Stimulated activated CD4-positive, alpha-beta T cell treated with anti-CD3 and anti-CD28 coated beads, Interleukin-1b, Interleukin-23, amount 100 ng/mL, for 4 hours (primary cell): ENCODE measurements at places on chromosomes 4 and X.

GRCh38 chrX:72097098-72097497, 34.6 kb downstream of the RTL5 start:
- no peak for DNase-seq

DNA sequence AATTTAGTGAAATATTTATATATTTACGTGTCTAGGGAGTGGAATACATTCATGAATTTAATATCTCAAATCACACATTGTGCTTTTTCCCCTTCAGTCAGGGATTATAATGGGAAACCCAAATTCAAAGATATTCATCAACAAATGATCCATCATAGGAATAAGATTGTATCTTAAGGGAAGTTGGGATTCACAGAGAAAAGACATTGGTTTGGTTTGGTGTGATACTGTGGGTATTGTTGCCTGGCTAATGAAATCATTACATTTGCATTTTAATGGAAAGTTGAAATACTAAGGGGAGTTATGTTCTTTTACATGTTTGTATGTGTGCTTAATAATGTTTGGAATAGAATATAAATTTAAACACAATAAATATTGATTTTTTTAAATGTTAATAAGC, 1.7 kb downstream of the TET2 start:
- no peak for DNase-seq

- DNase-seq: no peak
Observed at GRCh38 chr4:150593996-150594395, 12.0 kb downstream of the MAB21L2 start.

- DNase-seq: no peak
Observed at GRCh38 chr4:7325541-7325940, 109.2 kb downstream of the PSAPL1 start.

DNA sequence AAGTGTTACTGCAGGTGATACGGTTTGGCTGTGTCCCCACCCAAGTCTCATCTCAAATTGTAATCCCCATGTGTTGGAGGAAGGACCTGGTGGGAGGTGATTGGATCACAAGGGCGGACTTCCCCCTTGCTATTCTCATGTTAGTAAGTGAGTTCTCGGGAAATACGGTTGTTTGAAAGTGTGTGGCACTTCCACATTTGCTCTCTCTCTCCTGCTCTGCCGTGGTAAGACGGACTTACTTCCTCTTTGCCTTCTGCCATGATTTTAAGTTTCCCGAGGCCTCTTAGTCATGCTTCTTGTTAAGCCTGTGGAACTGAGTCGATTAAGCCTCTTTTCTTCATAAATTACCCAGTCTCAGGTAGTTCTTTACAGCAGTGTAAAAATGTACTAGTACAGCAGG, 65.2 kb upstream of the SLC7A11 start:
- no peak for DNase-seq

GRCh38 chrX:141934059-141934641, 30.5 kb downstream of the MAGEC1 start:
- DNase-seq: no peak

DNA sequence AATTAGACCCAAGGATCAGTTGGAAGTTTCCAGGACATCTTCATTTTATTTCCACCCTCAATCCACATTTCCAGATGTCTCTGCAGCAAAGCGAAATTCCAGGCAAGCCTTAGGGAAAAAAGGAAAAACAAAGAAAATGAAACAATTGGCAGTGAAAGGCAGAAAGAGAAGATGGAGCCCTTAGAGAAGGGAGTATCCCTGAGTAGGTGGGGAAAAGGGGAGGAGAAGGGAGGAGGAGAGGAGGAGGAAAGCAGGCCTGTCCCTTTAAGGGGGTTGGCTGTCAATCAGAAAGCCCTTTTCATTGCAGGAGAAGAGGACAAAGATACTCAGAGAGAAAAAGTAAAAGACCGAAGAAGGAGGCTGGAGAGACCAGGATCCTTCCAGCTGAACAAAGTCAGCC, at the start of gene PLP1:
PLP1 (plus strand) TSS at position 295 of the 400 bp plus-strand sequence. CDS start 156 bp downstream, outside the sequence.
- no peak for DNase-seq

DNA sequence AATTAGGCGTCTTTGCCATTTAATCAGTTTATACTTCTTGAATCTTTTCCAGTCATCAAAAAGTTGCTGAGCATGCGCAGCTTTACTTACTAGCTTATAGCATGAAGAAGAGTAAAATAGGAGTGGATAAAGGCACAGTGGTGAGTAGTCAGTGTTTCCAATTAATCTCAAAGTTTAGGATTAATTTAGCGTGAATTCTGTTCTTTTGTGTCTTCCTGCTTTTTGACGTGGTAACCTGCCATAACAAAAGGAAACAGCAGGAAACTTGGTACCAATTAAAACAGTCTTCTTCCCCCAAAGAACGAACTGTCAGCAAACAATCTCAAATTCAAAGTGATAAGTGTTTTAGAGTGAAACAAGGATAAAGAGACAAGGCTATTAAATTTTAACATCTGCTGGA, 61.9 kb downstream of the TET2 start:
- DNase-seq: no peak

DNA sequence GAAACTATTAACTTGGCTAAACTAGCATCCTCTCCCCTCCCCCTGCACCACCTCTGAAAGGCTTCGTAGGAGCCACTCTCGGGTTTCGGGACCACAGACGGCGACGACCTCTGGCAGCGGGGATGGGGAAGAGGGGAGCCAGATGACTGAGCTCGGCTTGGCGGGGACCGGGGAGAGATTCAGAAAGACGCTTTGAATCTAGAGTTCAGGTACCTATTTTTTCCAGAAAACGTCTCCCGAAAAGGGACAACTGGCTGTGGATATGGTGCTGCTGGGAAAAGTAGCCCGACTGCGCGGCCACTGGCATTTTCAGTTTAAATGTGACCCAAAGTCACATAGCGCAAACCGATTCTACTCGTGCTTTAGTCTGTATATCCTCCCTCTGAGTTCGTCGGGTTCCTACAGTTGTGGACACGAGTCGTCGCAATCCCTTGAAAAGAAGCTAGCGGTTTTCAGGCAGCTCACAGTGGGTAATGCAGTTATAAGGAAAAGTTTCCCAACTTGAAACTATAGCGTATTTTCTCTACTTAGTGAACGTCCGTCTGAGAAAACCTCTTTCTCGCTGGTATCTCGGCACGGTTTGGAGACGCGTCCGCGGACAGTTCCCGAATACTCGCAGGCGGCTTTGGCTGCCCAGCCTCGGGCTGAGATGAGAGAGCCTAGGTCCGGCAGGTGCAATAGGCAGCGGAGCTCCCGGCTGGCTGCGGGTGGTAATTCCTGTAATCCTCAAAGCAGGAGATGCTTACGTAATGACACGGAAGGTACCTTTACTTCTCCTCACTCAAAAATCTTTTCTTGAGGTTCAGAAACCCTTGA, 1.3 kb downstream of the PARM1 start:
- DNase-seq: no peak

DNA sequence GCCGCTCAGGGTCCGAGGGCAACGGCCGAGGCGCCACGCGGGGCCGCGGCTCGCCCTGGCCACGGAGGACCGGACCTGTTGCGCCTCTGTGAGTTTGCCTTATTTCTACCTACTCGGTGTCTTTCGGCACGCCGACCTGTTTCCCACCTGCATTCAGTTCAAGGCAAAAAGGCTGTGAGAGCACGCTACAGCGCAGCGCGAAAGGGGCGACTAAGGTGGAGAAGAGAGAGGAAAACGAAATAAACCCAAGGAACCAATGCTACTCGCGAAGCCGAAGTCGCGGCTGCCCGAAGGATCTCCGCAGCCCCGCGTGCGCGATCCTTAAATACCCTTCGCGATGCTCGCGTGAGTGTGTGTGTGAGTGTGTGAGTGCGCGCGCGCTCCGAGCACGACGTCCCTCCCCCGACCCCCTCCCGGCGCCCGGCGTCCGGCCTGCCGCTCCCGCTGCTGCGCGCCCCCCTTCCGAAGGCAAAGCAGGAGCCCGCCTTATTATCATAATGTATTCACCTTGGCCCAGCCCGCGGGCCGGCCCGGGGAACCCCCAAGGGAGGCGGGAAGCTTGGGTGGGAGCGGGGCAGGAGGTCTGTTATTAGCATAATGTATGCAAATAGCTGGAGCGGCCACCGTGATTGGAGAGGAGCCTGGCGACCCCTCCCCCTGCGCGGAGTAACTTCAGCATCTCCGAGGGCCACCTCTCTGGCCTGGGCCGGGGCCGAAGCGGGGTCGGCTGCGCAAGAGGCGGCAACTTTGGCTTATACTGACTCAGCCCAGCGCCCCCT, at the start of gene COL25A1:
COL25A1 (minus strand) TSS at position 298 of the 779 bp plus-strand sequence.
- DNase-seq: peak; percentile 34

DNA sequence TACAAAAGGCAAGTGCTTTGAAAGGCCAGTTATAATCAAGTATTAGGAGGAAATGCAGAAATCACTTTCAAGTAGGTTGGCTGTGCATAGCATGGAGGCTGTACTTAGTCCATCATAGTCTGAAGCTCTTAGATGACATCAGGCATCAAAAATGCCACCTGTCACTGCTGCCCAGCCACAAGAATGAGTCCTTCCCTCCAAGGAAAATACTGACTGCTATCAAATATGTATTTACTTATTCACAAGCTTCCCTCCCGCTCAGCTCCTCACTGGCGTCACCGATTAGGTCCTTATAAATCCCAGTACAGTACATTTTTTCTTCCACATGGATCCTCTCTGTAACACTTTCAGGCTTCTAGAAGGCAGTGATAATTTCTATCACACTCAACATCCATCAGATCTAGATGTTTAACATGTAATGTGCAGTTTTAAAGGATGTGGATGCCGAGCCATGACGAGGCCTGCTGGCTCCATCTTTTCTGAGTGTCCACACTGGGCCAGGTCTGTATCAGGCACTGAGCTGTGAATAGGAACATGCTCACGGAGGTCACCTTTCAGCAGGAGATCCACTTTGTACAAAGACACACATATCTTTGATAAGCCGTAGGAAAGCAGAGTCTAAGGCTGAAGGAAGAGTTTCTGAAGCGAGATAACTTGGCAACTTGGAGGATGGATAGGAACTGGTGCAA, 121.9 kb downstream of the PALLD start:
- no peak for DNase-seq

GRCh38 chr4:61505773-61506685, 305.9 kb downstream of the ADGRL3 start:
- DNase-seq: no peak

- peak; percentile 1 for DNase-seq
Observed at GRCh38 chr4:54539500-54540029, 118.2 kb upstream of the KIT start.

DNA sequence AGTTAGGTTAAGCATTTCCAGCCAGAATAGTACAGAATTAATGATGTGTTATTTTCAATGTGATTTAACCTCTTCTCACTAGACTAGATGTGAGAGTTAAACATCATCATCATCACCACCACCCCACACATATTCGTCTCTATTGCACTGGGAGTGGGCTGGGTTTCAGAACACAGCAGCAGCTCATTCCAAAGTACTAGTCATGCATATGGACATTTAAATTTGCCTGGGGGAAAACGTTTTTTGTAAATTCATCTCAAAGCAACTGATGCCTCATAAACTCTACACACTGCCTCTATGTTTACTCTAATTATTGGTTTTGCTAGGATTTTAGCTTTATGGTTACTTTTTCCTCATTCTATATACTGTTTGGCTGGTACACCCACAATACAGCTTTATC, 509.1 kb downstream of the PPP4R3C start:
- no peak for DNase-seq

DNA sequence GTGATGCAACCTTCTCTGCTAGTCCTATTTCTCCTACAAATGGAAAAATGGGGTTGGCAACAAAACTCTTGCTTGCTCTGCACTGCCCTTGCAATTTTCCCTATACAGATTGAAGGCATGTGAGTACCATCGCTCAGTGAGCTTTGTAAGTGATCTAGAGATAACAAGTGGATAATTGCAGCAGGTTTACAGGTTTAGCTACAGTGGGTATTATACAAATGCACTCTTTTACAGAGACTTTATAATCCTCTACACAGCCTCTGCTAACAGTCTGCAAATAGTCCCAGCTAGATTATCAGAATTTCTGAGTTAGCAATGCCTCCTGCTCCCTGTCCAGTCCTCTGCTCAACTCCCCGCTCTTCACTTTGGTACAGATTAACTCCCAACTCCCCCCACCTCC, 11.1 kb downstream of the LEF1 start:
- DNase-seq: no peak

DNA sequence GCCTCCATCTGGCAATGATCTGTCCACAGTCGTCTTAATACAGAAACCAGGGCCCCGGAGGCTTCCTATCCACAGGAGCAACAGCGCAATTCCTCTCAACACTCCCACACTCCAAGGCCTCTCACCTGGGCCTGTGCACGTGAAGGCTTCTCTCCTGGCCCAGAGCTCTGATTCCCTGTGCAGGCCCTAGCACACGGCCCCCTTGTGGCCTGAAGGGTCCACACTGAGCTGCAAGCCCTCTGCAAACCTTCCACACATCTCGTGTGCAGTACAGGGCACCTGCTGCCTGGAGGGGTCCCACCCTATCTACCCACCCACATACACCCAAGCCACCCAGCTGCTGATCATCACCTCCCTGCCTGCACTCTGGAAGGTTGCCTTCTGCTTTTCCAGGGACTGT, 150.1 kb upstream of the NUDT10 start:
- no peak for DNase-seq

GRCh38 chr4:156293657-156294297, 340.1 kb upstream of the CTSO start:
- no peak for DNase-seq

DNA sequence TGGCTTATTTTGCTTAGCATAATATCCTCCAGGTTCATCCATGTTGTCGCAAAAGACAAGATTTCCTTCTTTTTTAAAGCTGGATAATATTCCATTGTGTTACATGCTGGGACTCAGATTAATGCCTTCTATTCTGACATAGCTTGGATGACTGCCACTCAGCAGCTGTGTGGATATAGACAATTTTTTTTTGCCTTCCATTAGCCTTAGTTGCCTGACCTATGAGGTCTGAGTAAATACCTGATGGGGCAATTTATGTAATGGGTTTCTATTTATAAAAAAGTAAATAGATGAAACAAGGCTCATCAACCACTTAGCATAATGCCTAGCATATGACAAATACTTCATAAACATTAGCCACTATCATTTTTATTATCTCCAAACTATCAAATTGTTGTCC, 515.4 kb downstream of the ZNF674 start:
- no peak for DNase-seq

GRCh38 chr4:6375620-6376295, 96.7 kb downstream of the PPP2R2C start:
- DNase-seq: no peak

- DNase-seq: no peak
Observed at GRCh38 chr4:163663454-163664225, 169.2 kb downstream of the TMA16 start.

- no peak for DNase-seq
Observed at GRCh38 chr4:185945906-185946305, 123.0 kb upstream of the TLR3 start.

DNA sequence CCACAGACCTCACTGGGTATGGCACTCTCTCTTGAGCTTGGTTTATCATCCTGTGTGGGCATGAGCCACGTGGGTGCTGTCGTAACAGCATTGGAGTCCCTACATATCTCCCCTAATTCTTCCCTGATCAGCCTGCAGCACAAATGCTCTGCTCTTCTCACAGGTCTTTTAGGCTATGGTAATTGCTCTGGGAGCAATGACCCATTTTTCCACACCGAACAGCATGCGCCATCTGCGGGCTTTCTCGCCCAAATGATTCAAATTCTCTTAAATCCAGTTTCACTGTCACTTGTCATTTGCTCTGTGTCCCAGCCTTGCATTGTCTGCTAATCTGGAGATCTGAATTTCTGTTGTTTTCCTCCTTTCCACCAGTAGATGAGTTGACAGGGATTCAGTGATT, 48.9 kb upstream of the GATB start:
- DNase-seq: no peak

GRCh38 chr4:168859888-168860694, 150.0 kb downstream of the CBR4 start:
- DNase-seq: no peak

- no peak for DNase-seq
Observed at GRCh38 chr4:183348136-183348535, 25.9 kb upstream of the CLDN24 start.

GRCh38 chr4:174457468-174457867, 64.8 kb downstream of the HPGD start:
- no peak for DNase-seq
